ENCODE measurements at places on chromosomes 1 and 21.

DNA sequence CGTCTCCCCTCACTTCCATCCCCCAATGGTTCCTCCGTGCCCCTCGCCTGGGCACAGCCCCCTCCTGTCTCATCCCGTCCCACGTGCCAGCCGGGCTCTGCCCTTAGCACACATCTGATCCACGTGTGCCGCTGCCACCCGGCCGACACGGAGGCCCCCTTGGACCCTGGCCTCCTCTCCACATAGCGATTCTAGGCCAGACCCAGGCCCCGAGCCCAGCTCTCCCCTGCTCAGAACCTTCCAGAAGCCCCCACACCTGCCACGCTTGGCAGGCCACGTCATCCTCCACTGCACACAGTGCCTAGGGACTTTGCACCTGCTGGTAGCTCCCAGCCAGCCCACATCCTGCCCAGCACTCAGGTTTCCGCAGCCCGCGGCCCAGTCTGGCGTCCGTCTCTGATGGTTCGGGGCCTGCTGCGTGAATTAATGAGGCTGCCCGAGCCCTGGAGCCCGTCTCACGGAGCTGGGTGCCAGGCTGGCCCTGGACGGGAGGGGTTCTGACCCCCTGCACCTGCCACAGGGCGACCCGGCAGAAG, 20.1 kb downstream of the PLCH2 start:
- no peak for DNase-seq

- DNase-seq = peak; percentile 62
Observed at GRCh38 chr1:183580281-183580682, 10.0 kb downstream of the NCF2 start.

- peak; percentile 42 for DNase-seq
Observed at GRCh38 chr1:237042526-237042891, 525 bp downstream of the RYR2 start.

DNA sequence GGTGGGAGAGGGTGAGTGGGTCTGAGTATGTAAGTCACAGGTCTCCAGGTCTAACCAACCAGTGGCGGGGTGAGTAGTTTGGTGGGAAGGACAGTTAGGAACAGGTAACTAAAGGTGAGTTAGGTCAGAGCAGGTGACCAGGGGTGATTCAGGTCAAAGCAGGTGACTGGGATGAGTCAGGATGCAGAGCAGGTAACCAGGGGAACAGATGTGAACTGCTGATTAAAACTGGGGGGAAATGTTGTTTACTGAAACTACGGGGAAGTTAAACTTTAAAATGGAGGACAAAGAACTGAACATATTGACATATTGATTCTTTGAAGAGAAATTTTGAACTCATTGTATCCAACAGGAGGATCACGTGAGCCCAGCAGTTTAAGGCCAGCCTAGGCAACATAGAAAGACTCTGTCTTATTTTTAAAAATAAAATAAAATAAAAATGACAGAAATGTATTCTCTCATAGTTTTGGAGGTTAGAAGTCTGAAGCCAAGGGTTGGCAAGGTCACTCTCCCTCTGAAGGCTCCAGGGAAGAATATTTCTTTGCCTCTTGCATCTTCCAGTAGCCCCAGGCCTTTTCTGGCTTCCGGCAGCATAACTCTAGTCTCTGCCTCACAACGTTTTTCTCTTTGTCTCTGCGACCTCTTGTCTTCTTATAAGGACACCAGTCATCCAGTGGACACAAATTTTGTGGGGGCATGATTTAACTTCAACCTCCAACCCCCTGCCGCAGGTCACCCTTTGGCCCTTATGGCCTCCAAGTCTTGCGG, 64.3 kb upstream of the TINAGL1 start:
- DNase-seq = no peak

- no peak for DNase-seq
Observed at GRCh38 chr1:168766568-168766967, 37.6 kb upstream of the DPT start.

- peak; percentile 65 for DNase-seq
Observed at GRCh38 chr1:6785728-6786505, 663 bp downstream of the CAMTA1 start.

- no peak for DNase-seq
Observed at GRCh38 chr1:225257081-225257480, 170.8 kb downstream of the LBR start.

DNA sequence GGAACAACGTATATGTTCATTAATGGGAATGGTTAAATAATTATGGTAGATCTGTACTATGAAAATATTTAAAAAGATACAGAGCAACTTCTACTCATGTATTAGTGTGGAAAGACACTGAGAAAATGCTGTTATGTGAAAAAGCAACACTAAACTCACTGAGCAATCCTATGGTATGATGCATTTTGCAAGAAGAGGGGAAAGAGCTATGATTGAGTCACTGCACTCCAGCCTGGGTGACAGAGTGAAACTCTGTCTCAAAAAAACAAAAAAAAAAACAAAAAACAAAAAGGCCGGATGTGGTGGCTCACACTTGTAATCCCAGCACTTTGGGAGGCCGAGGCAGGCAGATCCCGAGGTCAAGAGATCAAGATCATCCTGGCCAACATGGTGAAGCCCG, 44.4 kb downstream of the ATP5PO start:
- no peak for DNase-seq

- no peak for DNase-seq
Observed at GRCh38 chr1:84406346-84406861, 8.1 kb downstream of the DNASE2B start.

- no peak for DNase-seq
Observed at GRCh38 chr1:162857850-162858249, 3.1 kb downstream of the CCDC190 start.

DNA sequence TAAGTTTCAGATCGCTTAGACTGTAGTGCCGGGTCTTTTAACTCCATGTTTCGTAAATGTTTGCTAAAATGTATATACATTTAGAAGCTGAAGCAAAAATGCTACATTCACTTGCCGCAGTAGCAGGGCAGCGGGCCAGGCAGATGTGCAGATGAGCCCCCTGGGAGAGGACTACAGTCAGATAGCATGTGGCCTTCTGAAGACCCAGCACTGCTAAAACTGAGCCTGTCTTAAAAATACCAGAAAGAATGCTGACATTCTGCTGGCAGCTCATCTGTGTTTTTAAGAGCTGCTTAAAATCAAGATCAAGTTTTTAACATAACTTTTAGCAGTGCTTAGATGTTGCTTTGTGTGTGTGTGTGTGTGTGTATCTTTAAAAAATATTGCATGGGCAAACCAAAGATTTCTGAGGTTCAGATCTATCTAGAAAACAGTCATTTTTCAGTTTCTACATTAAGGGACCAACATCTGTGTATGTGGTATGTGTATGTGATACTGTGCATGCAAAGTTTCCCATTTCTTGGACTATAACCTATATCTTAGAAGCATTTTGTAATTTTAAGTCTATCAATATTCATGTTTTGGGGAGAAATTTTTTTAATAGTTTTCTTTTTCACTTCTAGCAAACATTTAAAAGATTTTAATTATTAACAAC, 31.7 kb downstream of the CHRM3 start:
- no peak for DNase-seq

GRCh38 chr1:230459465-230459864, 33.3 kb upstream of the PGBD5 start:
- no peak for DNase-seq

DNA sequence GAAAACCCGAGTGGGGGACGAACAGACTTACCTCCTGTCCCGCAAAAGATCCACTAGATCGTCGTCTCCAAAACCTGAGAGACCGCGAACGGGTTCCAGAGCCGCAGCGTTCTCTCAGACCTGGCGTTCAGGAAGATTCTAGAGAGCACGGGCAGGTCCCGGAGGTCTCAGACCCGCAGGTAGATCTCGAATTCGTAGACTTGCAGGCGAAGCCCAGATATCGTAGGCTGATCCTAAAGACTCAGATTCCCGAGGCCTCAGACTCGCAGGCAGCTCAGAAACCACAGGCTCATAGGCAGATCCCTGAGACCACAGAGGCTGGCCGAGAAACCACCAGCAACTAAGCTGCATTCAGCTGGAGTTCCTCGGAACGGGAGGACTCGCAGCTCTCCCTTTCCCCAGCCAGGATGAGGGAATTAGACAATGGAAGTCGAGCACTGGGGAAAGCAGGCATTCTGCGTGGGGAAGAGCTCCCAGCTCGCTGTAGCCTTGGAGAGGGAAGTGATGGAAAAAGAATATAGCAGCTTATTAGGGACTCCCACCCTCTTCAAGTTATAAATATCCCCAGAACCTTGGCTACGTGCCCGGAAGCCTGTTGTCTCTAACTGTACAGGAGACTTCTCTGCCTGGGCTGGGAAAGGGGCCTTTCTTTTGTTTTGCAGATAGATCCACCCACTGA, at the start of gene ZNF436:
ZNF436 (minus strand) TSS at position 502 of the 679 bp plus-strand sequence. CDS start 1,831 bp downstream, outside the sequence.
- peak; percentile 93 for DNase-seq

- DNase-seq = no peak
Observed at GRCh38 chr1:211352985-211353515, 26.4 kb downstream of the TRAF5 start.

GRCh38 chr1:41341772-41342562, 19.3 kb upstream of the FOXO6 start:
- DNase-seq = no peak

GRCh38 chr1:180311011-180311730, 81.1 kb downstream of the LHX4 start:
- no peak for DNase-seq

- no peak for DNase-seq
Observed at GRCh38 chr1:185408700-185409270, 91.7 kb upstream of the IVNS1ABP start.

DNA sequence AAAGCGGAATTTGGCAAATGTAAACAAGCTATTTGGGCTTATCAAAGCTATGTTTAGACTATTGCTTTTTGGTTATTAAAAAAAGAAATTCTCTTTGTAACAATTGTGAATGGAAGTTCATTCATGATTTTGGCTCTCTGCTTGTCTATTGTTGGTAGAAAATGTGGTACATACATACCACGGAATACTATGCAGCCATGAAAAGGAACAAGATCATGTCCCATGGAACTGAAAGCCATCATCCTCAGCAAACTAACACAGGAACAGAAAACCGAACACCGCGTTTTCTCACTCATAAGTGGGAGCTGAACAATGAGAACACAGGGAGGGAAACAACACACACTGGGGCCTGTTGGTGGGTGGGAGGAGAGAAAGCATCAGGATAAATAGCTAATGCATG, 465.4 kb downstream of the SETD4 start:
- no peak for DNase-seq

- DNase-seq = no peak
Observed at GRCh38 chr1:171738911-171739310, 3.0 kb downstream of the VAMP4 start.

DNA sequence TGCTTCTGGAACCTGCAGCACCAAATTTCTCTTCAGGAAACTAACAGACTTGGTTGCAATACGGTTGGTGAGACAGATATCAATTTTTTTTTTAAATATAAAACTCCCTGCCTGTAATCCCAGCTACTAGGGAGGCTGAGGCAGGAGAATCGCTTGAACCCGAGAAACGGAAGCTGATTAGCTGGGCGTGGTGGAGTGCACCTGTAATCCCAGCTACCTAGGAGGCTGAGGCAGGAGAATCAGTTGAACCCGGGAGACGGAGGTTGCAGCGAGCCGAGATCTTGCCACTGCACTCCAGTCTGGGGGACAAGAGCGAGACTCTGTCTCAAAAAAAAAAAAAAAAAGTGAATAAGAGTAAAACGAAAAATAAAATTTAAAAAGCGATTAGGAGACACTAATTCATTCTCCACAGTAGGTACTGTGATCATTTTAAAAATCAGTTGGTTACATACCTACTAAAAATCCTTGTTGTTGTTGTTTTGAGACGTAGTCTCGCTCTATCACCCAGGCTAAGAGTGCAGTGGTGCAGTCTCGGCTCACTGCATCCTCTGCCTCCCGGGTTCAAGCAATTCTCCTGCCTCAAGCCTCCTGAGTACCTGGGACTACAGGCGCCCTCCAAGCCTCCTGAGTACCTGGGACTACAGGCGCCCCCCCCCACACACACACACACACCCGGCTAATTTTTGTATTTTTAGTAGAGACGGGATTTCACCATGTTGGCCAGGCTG, 796 bp upstream of the RBM8A start:
- DNase-seq = peak; percentile 23

DNA sequence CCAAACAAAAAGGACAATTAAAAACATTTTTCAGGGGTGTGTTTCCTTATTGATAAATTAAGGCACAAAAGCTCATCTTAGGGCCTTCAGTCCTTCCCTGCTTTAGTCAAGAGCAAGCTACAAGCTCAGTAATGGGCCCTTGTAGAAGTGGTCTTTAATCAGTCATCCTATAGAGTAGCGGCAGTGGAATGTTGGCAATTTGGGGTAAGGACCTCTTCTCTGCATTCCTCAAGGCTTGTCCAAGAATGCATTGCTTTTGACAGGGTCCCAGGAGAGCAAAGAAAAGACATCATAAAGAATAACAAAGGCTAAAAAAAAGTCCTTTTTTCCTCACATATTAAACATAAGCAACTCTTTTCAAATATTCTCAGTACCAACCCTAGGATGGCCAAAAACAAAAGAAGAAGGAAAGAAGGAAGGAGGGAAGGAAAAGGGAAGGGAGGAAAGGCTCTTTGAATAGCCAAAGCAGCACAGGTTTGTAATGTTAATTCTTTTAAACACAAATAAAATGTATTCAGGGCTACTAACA, 27.3 kb upstream of the CAMK1G start:
- DNase-seq = no peak

GRCh38 chr1:119115311-119115710, 25.1 kb downstream of the WARS2 start:
- DNase-seq = no peak

GRCh38 chr1:61268546-61269240, 186.3 kb downstream of the NFIA start:
- DNase-seq = no peak

- no peak for DNase-seq
Observed at GRCh38 chr21:46168659-46169386, 13.4 kb upstream of the FTCD start.

DNA sequence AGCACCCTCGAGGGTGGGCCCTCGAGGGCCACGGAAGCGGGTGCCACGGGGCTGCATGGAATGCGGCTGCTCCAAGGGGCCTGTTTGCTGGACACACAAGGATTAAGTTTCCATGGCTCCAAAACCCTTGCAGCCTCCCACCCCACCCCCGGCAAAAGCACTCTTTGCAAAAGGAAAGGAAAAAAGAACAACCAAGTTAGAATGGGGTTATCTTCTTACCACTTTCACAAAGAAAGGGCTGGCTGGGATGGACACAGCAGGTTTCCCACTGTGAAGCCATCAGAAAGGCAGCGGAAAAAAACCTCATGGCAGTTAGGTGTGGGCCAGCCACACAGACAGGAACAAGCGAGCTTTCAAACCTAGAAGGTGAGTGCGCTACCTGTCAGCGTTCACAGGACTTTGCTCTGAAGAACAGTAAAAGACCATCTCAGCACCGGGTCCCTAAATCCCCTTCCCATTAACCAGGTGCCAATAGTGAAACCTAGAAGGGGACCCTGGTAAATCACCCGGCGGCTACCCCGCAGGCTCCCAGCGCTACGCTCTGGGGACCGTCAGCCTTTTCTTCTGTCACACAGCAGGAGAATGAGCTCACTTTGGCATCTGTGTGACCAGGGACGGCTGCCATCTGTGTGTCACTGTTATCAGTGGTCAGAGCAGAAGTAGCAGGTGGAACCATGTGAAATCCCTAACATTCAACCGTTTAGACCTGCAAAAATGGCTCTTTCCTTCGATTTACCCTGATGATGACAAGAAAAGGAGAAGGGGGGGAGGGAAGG, 93.0 kb downstream of the SIM2 start:
- no peak for DNase-seq

Measured in left hindlimb (tissue), 1 donor.